ENCODE measurements at places on chromosomes 11 and 22.

GRCh38 chr22:44247346-44247745 is 65.4 kb downstream of the SHISAL1 start:
- peak; percentile 1 for DNase-seq

DNA sequence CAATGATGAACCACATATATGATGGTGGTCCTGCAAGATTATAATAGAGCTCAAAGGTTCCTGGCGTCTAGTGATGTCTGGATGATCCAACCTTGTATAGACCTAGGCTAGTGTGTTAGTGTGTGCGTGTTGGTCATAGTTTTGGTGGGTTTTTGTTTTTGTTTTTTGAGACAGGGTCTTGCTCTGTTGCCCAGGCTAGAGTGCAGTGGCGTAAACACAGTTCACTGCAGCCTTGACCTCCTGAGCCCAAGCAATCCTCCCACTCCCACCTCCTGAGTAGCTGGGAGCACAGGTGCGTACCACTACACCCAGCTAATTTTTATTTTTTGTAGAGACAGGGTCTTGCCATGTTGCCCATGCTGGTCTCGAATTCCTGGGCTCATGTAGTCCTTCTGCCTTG is 9.4 kb downstream of the CASTOR1 start:
- no peak for DNase-seq

DNA sequence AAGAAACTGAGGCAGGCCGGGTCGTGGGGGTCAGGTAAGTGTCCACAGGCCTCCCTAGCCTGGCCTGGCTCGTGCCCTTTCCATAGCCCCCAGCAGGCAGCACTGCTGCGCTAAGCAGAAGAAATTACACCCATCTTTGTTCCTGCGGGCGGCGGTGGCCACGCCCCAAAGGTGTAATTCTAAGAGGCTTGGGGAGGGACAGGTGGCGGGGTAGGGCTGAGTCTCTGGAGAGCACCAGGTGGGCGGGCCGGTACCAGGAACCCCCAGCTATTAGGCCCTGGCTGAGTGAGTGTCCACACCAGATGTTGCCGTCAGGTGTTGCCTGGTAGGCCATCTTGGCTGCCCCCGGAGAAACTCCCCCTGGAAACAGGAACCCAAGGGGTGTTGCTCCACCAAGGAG is 12.3 kb upstream of the ARAP1 start:
- no peak for DNase-seq

- no peak for DNase-seq
Observed at GRCh38 chr11:12094872-12095800, 15.3 kb upstream of the MICAL2 start.

- DNase-seq, result no peak
Observed at GRCh38 chr22:37515901-37516300, 3.3 kb downstream of the CARD10 start.

- DNase-seq, result no peak
Observed at GRCh38 chr11:124612045-124612444, 817 bp downstream of the PANX3 start.

DNA sequence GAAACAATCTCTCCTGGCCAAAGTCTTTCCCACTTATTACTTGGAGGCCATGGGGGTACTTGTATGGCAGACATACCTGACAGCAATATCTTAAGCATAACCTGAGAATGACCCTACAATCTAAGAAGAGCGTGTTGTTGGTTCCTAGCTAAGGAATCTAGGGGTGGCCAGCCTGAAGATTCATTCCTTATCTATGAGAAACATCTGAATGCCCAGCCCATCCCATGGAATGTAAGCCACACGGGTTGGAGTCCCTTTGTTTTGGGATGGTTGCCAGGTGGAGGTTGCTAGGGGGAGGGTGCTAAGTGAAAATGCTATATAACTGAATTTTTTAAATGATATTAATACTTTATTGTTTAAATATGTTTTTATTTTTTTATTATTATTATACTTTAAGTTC is 725.0 kb downstream of the ETS1 start:
- no peak for DNase-seq

GRCh38 chr11:35363854-35364780 is 55.2 kb downstream of the SLC1A2 start:
- DNase-seq, result no peak
